Cortex of kidney (tissue), 1 donor: ENCODE measurements at places on chromosomes 1 and 21.

GRCh38 chr1:232014941-232015340 lies 388.4 kb downstream of the DISC1 start:
- DNase-seq, result no peak

DNA sequence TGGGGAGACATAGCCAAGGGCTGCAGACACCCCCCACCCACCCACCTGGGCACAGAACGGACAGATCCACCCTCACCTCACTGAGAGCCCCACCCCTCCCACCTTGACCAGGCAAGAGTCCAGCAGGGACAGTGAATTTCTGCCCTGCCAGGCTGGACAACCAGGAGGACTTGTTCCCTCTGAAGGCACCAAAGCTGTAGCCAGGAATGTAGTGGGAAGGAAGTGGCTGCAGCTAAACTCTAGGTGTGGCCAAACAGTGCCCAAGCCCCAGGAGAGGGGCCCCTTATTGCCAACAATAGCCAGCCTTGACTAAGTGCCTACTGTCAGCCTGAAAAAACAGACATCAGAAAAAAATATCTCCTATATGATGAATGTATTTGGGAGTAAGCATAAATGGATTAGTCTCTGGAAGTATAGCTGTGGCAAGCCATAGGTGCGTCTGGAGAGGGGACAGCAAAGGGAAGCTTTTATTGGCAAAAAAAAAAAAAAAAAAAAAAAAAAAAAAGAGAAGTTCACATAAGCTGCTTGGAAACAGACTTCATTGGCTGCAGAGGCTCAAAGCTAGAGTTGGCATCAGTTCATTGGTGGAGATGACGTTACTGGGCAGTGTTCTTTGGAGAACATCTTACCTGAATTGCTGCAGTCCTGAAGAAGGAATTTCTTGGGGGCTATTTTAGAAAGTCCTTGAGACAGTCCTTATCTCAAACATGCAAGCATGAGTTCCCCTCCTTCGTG lies 64.1 kb upstream of the TMEM51 start:
- DNase-seq, result no peak

GRCh38 chr21:43295066-43295958 lies 126.5 kb downstream of the CRYAA start:
- no peak for DNase-seq

GRCh38 chr1:160357286-160358002 lies 9.4 kb upstream of the NHLH1 start:
- DNase-seq, result no peak

- DNase-seq, result no peak
Measured at GRCh38 chr1:154335025-154335714, 9.8 kb downstream of the ATP8B2 start.

DNA sequence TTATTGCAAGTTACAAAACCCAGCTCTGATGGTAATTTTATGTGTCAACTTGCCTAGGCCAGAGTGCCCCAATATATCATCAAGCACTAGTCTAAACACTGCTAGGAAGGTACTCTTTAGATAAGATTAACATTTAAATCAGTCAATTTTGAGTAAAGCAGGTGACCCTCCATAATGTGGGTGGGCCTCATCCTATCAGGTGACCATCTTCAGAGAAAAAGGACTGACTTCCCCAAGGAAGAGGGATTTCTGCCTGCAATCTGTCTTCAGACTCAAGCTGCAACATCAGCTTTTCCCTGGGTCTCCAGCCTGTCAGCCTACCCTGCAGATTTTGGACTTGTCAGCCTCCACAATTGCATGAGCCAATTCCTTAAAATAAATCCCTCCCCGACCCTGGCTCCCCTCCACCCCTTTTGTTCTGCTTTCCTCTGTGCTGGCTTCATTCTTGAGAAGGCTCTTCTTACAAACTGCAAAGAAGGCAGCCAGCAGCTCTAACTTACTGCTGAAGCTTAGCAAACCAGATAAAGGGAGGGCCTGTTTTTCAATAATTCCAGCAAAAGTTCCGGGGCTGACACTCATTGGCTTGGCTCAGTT lies 56.4 kb upstream of the RUNX3 start:
- DNase-seq, result no peak

DNA sequence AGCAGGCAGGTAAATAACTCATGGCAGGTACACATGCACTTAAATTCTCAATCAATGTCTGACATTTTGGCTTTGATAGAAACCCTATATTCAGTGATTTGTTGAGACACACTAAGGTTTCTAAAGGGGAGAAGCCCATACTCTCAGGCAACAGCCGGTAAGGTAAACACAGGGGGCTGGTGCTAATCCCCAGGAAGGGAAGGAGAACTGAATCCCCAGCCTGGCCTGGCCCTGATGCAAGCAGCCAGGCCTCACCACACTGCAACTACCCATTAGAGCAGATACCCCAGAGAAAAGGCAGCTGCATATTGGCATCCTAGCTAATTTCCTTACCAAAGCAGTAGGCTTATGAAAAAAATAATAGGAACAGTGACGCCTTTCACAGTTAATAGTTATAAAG lies 116.5 kb upstream of the LRRC7 start:
- no peak for DNase-seq

DNA sequence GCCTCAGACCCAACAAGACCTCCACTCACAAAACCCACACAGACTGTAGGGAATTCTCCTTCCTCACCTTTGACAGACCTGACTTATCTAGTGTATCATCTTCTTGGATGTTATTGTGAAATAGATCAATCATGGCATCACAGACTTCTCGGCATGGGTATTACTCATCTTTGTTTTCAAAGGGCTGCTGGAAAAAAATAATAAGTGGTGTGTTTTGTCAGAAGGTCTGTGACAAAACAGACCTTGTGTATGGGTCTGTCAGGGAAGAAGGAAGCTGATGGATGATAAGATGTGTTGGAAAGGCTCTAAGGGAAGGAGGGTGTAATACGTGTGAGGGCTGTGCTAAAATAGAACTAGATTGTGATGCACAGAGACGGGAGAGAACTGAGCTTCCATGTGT lies 13.9 kb upstream of the S100A7 start:
- DNase-seq, result no peak

- DNase-seq, result no peak
Measured at GRCh38 chr1:29259802-29260441, 23.6 kb downstream of the PTPRU start.

GRCh38 chr21:42366292-42367010 lies at the start of gene TFF1:
Gene TFF1 (minus strand): TSS chr21:42366535. CDS start chr21:42366495, 40 bp downstream.
- no peak for DNase-seq

DNA sequence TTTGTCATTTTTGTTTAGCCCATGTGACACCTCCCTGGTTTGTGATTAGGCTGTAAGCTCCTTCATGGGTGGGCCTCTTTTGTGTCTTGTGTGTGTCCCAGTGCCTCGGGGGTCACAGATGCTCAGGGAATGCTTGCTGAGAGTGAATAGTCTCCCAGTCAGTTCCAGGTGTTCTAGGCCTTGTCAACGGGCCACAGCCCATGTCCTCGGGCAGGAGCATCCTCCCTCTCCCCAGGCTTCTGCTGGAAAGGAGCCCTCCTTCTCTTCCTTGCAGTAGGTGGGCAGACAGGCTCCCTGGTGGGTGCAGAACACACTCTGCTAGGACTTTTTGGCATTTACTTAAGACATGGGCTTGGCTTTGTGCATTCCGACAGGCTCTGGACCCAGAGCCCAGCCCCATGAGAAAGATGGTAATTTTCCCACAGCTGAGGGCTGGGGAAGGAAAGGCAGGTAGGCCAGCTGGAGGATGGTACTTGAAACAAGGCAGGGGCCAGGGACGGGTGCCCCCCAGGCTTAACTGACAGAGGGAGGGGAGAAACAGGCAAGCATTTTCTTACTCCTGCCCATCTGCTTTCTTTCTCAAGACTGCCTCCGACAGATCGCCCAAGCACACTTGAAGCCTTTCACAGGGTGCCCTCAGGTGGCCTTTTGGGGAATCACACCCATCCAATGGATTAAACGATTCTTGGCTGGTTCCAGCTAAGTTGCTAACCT lies 7.1 kb upstream of the CPLANE2 start:
- DNase-seq, result no peak

DNA sequence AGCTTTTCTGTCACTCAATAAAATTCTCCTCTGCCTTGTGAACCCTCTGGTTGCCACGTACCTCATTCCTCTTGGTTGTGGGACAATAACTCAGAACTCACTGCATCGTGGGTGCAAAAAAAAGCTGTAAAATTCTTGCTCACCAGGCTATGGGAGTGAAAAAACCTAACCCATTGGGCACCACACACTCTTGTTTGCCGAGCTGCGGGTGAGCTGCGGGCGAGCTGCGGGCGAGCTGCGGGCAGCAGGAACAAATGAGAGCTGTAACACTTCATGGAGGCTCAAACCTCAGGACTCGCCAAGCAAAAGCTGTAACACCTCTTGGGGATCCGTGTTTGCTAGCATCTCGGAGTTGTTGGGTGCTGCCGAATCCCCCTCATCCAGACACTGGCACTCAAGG lies 641.3 kb upstream of the CHRM3 start:
- DNase-seq, result no peak

GRCh38 chr1:212979340-212980122 lies 29.2 kb downstream of the VASH2 start:
- DNase-seq, result no peak

DNA sequence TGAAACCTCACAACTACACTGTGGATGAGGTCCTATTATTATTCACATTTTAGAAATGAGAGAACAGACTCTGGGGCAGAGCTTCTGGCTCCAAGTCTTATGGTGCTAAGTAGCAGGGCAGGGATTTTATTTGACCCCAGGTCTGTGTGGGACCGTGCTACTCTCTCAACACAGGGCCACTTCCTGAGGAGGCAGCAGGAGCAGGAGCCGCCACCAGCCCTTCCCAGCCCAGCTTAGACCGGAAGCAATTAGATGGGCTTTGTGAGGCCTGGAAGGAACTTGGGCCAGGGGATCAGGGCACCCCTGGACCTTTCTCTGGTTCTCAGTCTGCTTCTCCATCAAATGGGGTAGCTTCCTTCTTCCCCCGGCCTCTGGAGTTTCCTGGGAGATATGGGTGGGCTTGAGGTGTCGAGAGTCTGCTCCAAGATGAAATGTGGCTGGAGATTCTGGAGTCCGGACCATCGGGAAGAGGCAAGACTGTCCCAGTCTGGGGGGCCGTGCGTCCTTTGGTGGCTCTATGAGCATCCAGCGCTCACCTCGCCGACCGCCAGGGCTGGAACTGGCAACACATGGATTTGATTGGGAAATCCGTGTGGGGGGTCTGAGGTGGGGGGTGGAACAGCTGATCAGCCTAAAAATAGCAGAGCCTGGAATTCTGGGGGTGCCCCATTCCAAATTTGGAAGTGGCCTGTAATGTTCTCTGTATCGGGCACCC lies 136.8 kb downstream of the FOXD2 start:
- no peak for DNase-seq

GRCh38 chr1:40851643-40852042 lies 10.5 kb downstream of the CITED4 start:
- no peak for DNase-seq

GRCh38 chr21:42499444-42500112 lies 3.6 kb upstream of the RSPH1 start:
- DNase-seq, result no peak

GRCh38 chr21:36744560-36745231 lies 45.8 kb downstream of the SIM2 start:
- DNase-seq, result no peak

DNA sequence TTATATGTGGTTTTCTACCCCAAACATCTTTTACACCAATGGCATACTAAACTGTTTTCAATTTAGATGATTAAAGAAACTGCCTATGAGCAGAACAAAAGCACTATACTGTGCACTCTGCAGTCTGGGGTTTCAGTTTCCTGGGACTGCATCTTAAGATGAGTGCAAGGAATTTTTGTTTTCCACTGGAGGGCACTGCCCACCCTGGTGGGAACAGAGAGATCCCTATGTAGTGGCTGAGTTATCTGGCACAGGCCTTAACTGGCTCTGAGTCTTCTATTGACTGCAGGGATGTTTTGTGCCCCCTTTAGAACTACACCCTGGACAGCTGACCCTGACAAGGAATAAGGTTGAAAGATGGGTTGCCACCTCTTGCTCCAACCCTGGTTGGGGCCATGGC lies 12.0 kb downstream of the PROK1 start:
- DNase-seq, result no peak

DNA sequence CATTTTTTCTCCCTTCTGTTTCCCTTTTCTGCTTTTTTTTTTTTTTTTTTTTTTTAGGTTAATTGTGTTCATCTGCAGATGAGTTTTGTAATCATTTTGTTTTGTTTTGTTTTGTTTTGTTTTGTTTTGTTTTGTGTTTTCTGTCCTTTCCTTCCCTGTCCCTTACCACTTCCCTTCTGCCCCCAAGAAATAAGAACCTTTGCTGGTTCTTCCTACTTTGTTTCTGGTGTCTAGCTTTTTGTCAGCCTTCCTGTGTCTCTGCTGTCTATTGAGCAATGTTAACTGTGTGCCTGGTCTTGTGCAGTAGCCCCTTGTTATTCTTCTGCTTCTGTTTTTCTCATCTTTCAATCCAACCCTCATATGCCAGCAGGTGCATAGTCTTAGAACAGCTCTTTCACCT lies 46.0 kb downstream of the MPZL1 start:
- no peak for DNase-seq

GRCh38 chr1:33814166-33814565 lies 49.7 kb upstream of the HMGB4 start:
- no peak for DNase-seq

- DNase-seq, result no peak
Measured at GRCh38 chr1:205061227-205061626, 18.2 kb downstream of the CNTN2 start.

- no peak for DNase-seq
Measured at GRCh38 chr1:51541313-51542050, 22.4 kb upstream of the EPS15 start.

GRCh38 chr1:115098979-115099692 lies 9.8 kb upstream of the TSPAN2 start:
- DNase-seq, result no peak

GRCh38 chr1:202201266-202201665 lies 7.7 kb downstream of the LGR6 start:
- no peak for DNase-seq

- no peak for DNase-seq
Measured at GRCh38 chr1:101371259-101371658, 134.4 kb downstream of the S1PR1 start.

DNA sequence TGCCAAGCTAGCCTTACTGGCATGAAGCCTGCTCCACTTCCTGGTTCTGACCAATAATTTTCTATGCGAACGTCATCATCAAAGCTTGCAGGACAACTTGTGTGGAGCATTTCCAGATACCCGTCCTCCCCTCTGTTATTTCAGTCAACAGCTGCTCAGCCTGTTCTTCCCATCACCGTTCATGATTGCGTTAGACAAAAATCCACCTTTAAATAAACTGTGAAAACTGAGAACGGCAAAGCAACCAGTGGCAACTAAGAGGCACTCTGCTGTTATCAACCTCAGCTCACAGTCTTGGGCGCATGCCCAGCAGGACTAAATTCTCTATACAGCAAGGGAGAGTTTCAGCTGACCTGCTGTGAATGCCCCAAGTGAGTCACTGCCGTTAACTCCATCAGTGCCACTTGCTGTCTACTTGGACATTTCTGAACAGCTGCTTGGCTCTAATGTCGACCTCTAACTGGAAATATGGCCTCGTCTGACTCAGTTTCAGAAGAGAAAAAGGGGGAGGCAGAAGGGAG lies 207.4 kb upstream of the RUNX1 start:
- no peak for DNase-seq
